ENCODE measurements at places on chromosomes 11 and 22.

DNA sequence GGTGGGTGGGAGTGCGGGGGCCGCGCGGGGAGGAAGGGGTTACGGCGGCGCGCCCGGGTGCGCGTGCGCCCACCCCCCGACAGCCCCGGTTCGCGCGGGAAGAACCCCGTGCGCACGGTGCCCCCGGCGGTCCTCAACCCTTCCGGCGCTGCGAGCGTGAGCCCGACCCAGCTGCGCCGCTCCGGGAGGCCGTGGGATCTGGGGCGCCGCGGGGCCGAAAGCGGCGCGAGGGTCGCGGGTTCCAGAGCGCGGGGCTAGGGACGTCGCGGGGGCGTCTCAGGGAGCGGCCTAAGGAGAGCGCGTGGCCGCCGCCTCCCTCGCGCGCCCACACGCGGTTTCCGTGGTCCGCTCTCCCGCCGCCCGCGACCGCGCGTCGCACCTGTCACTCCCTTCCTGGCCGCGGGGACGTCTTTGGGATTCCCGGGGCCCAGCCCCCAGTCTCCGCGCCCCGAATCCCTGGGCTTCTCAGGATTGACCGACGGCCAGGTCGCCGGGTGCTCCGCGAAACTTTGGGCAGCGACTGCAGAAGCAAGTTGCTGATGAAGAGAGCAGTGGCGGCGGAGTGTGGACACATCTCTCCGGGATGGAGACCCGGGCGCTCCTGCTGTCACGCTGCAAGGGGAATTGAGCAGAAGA is 582 bp downstream of the SREBF2 start:
- peak; percentile 68 for DNase-seq

- DNase-seq: no peak
These were observed 85.5 kb downstream of the NOX4 start for GRCh38 chr11:89405629-89406028.

- no peak for DNase-seq
These were observed 612 bp downstream of the IGF2 start for GRCh38 chr11:2138431-2139122.

- DNase-seq: peak; percentile 66
These were observed 756.8 kb downstream of the NTM start for GRCh38 chr11:132126973-132127899.

- DNase-seq: no peak
These were observed 10.5 kb downstream of the GRK2 start for GRCh38 chr11:67276781-67277230.

GRCh38 chr22:49170053-49170452 is 657.6 kb downstream of the BRD1 start:
- DNase-seq: no peak

GRCh38 chr22:19525116-19525660 is 978 bp upstream of the CLDN5 start:
- DNase-seq: no peak

GRCh38 chr11:106276859-106277436 is 199.5 kb downstream of the AASDHPPT start:
- peak; percentile 4 for DNase-seq

DNA sequence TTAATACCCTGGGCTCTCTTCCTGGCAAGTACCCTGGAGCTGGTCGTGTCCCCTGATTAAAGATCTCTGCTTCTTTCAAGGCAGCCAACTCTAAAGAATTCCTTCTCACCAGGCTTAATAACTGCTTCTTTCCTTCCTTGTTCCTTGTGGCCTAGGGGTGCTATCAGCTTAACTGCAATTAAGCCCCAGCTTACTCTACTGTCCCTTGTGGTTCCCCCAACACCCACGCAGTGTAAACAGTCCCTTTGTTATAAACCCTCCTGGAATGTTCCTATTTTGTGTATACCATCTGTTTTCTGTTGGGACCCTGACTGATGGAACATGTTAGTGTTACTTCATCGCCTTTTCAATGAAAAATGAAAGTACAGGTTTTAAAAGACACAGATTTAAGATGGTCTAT is 126.4 kb upstream of the KIRREL3 start:
- no peak for DNase-seq

GRCh38 chr11:65622011-65622410 is 6.4 kb downstream of the PCNX3 start:
- DNase-seq: no peak

DNA sequence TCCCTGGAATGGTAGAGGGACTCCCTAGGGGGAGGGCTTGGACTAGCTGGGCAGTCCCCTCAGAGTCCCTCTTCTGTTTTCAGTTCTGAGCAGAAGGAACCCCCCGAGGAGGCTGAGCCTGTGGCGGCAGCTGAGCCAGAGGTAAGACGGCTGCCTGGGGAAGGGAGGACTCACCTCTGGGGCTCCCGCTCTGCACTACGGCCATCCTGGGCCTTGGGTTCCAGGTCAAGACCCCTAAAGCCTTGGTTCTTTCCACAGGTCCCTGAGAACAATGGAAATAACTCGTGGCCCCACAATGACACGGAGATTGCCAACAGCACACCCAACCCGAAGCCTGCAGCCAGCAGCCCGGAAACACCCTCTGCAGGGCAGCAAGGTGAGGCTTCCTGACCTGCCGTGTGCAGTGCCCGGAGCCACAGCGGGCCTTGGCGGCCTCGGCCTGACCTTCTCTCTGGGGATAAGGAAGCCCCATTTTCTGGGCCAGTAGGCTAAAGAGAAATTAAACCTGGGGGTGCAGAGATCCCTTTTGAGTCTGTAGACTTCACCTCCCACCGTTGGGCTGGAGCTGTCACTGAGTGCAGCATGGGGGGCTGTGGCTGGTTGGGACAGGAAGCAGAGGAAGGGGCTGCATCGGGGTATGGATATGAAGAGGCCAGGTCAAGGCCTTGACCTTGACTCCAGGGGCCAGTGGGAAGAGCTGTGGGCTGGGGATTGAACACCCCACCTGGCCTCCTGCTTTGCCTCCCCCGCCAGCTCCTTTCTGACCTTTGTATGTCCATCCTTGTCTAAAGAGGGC is 15.0 kb downstream of the INCENP start:
- peak; percentile 14 for DNase-seq

GRCh38 chr11:65493367-65494176 is 5.3 kb upstream of the MALAT1 start:
- DNase-seq: no peak

GRCh38 chr11:96259134-96259830 is 83.7 kb downstream of the MAML2 start:
- no peak for DNase-seq

DNA sequence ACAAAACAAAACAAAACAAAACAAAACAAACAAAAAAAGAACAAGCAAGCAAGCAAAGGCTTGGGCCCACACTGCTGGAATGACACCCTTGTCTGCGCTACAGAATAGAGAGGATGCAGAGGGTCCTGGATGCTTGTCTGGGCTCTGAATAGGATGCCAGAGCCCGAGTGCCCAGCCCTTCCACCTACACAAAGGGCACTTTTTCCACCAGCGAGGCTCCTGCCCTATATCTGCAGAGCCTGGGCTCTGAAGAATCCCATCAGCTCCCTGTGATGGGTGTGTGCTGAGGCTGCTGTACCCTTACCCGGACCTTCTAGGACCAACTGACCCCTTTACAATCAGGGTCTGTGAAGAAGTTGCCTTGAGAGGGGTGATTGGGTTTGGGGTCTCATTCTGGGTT is 221.2 kb downstream of the DSCAML1 start:
- no peak for DNase-seq

DNA sequence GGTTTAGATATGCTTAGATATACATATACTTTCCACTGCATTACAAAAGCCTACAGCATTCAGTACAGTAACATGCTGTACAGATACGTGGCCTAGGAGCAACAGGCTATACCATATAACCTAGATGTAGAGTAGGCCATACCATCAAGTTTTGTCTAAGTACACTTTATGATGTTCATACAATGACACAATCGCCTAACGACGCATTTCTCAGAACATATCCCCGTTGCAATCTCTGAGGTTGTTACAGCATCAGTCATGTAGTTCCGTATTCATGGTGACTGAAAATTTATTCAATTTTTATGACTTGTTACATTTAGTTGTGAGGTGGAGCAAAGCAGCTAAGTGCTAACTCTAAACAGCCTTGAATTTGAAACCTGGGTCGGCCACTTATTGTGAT is 6.7 kb downstream of the ZBTB44 start:
- DNase-seq: no peak

DNA sequence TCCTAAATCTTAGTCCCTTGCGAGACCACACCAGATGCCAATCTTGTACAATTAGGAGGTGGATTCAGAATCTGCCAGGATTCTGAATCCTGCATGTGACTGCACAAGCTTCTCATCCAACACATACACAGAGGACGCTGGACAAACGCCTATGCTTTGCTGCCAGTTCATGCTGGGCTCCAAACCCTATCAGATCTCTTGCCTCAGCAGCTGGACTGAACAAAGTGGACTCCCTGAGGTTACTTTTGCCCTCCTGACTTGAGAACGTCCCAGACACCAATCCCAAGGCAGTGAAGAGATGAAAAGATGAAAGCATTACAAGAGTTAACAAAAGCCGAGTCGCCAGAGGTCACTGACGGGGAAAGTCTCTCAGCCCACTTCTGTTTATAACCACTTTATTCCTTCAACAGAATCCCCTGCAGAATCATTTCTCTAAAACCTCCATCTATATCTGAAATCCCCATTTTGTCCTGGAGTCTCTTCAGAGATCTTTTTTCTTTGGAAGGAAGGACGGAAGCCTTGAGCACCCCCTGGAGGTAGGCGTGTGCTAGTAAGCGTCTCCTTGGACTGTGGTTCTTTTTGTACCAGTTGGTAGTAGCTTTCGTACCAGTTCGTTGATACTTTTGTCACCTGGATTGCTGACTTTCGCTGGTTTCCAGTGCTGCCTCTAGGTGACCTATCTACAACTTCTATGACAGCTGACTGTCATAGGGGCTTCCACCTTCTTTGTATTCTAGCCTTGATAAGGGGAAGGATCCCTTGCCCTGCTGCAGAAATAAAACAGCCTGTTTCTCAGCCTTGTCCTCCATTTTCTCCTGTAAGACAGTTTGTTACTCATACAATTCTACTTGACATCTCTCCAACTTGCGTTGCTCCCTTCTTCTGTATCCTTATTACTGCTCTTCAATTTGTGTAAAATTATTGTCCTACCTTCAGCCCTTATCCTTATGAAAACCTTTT is 26.1 kb upstream of the EED start:
- DNase-seq: peak; percentile 70

DNA sequence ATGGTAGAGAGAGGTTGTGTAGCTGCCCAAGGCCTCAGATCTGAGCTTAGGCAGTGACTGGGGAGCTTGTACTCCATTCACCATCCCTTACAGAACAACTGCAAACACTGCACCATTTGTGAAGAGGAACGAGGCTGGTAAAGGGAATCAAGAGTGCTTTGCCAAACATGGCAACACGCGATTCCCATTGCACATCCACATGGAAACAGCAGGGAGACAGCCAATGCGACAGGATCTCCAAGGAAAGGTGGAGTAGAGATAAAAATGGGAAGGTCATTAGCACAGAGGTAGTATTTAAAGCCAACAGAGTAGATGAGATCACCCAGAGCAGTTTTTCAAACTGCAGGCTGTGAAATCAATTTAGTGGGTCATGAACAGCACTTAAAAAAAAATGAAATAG is 42.0 kb downstream of the TCF20 start:
- DNase-seq: no peak

- DNase-seq: no peak
These were observed 129.4 kb downstream of the ARHGAP20 start for GRCh38 chr11:110582728-110583432.

- DNase-seq: no peak
These were observed 203.4 kb downstream of the TBC1D22A start for GRCh38 chr22:46965555-46966494.

GRCh38 chr11:34523053-34523452 is 9.5 kb upstream of the ELF5 start:
- peak; percentile 70 for DNase-seq

DNA sequence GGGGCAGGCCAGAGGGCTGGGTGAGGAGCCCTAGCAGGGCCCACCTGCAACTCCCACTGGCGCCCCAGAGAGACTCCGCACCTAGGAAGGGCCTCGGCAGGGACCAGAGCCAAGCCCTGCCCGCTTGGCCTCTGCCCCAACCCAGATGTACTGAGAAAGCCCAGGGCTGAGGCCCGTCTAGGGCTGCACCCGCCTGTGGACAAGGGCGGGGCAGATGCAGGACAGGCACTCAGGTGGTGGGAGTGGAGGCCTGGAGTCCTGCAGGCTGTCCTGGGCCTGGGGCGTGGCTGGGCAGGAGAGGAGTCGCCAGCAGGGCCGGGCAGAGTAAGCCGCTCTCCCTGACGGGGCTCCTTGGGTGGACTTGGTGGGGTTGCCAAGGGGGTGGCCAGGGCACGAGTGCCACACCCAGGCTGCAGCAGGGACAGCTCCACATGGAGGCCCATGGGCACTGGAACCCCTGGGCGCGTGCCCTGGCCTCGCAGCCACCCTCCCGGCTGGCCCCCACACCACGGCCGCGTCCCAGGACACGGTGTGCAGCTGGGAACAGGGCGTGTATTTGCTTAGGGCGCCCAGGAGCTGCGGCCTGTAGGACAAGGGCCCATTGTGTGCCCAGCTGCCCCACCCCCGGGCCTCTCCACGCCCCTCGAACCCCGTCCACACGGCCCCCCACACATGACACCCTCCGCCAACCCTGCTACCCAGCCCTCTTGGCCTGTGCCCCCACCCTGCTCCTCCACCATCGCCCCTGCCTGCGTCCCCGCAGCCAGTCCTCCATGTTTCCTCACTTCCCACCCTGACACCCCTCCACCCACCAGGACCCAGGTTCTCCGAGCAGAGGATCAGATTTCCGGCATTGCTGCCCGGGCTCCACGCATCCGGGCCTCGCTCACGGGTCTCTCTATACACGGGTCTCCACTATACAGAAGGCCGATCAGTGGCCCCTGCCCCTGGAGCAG is 11.3 kb upstream of the PIM3 start:
- DNase-seq: no peak

GRCh38 chr11:12534549-12534948 is 139.7 kb upstream of the TEAD1 start:
- no peak for DNase-seq

DNA sequence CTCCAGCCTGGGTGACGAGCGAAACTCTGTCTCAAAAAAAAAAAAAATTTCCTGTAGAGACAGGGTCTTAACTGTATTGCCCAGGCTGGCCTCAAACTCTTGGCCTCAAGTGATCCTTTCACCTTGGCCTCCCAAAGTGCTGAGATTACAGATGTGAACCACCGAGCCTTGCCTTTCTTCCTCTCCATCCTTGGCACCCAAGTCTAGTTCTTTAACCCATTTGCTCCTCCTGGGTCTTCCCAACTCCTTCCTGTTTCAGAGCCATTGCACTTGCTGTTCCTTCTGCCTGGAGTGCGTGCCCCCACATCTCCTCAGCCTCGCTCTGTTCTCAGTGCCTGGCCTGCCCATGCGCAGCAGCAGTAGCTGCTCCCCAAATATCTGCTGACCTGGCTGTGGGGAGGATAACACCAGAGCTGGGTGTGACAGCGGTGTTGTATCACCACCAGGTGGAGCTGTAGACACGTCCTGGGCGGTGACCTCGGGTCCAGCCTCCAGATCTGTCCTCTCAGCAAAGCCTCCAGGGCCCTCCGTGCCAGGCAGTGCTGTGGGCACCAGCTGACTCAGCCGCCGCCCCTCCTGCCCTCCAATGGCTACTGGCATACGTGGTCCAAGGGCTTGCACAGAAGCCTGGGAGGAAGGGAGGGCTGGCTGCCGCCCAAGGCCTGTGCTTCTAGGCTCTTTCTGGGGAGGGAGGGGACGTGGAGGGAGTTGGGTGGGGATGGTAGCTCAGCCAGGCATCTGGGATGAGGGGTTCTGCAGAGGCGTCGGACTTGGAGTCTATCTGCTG is 22.0 kb downstream of the TEF start:
- DNase-seq: peak; percentile 82

- no peak for DNase-seq
These were observed 1.5 kb downstream of the RPL3 start for GRCh38 chr22:39317775-39318506.
